ENCODE measurements at places on chromosomes 7 and 10. TPM values are rescaled to one million over a fixed set of nuclear protein-coding genes. Genes with fewer than 3 reads are reported as not detected.

- no peak for DNase-seq
Measured at GRCh38 chr7:39539816-39540215, 26.4 kb upstream of the YAE1 start.

- peak; percentile 20 for DNase-seq
Measured at GRCh38 chr7:87877366-87878040, 1.2 kb downstream of the DBF4 start.

DNA sequence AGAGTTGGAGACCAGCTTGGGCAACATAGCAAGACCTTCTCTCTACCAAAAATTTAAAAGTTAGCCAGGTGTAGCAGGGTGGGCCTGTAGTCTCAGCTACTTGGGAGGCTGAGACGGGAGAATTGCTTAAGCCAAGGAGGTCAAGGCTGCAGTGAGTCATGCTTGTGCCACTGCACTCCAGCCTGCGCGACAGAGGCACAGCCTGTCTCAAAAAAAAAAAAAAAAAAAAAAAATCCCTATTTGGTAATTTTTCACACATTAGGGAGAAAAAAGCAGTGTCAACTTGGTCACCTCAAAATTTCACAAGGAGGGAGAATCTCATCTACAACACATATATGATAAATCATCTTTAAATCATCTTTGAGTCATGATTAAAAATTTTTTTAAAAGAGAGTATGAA is 6.4 kb upstream of the ZNF398 start:
- DNase-seq, result no peak

DNA sequence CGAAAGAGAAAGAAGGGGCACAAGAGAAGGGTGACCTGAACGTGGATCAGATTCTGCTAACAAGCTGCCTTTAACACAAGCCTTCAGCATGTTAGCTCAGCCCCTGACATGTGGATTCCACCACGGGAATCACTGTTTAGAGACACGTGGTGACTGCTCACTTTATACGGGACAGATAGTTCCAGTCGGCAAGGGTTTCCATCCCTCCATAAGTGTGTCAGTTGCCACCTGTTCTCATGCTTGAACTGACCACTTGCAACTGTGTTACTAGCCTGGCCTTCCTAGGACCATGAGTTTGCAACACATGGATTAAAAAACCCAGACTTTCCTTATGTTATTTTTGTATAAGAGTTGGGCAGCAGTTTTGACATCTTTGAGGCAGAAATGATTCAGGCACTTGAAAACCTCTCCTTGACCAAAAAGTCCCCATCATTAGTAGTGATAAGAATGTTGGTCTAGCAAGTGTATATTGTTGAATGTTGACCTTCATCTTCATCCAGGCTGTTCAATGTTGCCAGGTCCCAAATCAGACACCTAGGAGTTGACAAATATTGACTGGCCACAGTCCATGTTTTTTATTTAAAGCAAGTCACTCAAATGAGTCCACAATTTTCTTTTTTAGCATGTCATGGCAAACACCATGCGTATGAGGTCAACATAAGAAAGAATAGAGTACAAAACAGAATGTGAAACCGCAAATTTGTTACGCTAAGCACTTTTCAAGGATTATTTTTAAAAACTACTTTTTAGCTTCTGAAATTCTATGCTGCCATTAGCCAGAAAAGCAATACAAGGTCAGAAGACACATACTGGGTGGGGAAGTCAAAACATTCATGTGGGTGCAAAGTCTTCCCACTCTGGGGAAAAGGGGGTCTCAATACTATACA is 101.6 kb downstream of the ABLIM1 start:
- DNase-seq, result no peak

- peak; percentile 50 for DNase-seq
Measured at GRCh38 chr10:121734589-121735045, 136.4 kb upstream of the FGFR2 start.

- DNase-seq, result no peak
Measured at GRCh38 chr7:45028138-45028919, 28.3 kb downstream of the CCM2 start.

DNA sequence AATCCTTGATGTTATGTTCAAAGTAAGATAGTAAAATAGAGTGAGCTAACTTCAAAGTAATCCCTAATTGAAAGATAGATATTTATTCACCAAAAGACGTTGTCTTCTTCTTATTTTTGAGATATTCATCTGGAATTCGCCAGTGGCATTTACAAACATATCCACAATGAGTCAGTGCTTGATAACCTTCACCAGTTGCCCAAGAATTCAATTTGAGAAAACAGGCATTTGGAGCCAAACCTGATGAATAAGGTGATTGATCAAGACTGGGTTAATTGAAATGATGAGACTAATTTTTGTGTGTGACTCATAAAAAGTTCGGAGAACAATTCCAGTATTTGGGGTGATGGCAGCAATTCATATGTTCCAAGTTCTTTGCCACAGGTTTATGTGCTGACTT is 344.0 kb downstream of the ARL4A start:
- DNase-seq, result no peak

GRCh38 chr7:151091431-151091830 is 5.2 kb downstream of the AGAP3 start:
- DNase-seq, result no peak

DNA sequence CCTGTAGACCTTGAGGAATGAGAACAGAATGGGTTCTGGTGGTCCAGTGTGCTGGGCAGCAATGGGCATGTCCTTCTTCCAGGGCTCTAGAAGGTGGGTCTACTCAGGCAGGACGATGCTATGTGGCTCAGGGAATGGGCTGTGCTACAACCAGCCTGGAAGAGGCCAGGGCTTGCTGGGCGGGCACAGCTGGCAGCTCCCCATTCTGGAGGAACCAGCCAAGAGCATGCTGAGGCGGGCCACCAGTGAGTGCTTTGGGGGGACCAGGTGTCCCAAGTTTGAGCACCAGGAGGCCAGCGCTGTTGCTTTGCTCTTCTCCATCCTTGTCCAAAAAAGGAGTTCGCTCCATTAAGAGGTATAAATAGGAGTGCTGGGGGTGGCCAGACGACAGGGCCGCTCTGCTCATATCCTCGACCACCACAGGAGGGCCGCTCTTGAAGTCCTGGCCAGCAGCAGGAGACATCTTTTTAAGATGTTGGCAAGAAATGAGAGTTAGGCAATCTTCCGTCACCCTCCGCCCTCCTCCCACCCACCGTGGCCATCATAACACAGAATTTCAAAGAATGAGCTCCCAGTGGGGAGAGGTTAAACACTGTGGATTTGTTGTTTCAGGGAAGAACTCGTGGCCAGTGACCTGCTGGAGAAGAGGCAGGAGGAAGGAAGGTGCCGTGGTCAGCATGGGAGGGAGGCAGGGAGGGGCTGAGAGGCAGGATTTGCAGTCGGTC is 141.3 kb downstream of the GRK5 start:
- no peak for DNase-seq

DNA sequence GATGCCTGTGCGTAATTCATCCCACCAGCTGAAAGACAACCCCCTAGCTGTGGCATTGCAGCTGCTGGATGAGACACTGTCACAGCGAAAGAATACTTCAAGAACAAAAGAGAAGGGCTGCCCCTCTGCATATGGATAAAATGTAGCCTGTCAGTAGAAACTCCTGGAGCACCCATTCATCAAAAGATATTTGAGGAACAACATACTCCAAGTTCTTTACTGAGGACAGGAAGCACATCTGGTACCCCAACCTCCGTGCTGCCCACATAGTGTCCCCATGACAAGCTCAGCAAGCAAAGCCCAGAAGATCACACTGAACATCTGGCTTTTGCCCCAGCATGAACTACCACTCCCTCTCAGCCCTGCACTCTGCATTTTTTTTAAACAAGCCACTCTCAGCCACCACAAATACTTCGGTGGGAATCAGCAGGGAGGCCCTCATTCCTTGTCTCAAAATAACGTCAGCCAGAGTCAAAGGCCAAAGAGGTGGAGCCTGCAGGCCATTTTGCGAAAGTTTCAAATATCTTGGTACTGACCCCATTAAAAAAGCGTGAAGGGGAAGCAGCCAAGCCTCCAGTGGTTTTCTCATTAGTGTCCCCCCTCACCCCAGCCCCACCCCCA is 1.7 kb downstream of the CREB3L2 start:
- DNase-seq, result peak; percentile 82

- DNase-seq, result no peak
Measured at GRCh38 chr10:95273393-95274312, 17.1 kb downstream of the PDLIM1 start.

- DNase-seq, result no peak
Measured at GRCh38 chr10:80100861-80101695, 22.6 kb downstream of the TMEM254 start.

DNA sequence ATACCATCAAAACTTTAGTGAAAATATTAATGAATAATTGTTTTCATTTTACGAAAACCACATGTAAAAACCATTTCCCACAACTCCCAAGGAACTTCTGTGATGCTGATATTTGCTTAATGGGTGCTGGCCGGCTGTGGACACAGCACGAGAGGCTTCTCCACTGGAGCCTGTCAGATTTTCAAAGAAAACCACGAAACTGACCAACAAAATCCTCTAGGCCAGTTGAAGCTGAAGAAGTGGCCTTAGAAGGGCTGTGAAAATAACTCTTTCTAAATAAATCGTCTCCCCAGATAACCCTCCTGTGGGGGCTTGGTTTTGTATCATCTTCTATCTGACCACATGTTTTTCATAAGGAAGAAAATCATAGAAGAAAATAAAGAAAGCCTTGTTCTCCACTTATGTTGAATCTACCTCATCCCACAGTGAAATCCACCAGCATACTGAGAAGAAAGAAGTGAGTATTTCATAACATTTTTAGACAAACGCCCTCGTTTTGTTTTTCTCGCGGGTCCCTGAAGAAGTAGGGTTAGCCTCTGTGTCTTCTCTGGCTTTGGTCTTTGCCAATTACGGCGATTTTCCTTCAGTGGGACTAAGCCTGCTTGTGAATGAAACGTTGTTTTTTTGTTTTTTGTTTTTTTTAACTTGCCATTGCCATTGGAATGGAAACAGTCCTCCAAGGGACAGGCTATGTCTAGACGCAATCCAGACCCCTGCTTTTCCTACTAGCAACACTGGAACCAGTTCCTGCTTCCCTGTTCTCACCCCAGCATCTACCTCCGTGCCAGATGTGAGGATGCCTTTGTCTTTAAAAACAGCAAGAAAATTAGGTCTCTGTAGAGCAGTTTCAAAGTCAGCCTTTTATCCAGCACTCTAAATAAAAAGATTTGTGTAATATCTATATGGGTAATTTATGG is 123.9 kb downstream of the ADAM12 start:
- peak; percentile 58 for DNase-seq

GRCh38 chr7:22356010-22356691 is 803 bp downstream of the RAPGEF5 start:
- no peak for DNase-seq

GRCh38 chr7:37452346-37452745 is 3.7 kb upstream of the ELMO1 start:
- no peak for DNase-seq

GRCh38 chr10:110562348-110562747 is 5.1 kb upstream of the SMC3 start:
- DNase-seq, result no peak

DNA sequence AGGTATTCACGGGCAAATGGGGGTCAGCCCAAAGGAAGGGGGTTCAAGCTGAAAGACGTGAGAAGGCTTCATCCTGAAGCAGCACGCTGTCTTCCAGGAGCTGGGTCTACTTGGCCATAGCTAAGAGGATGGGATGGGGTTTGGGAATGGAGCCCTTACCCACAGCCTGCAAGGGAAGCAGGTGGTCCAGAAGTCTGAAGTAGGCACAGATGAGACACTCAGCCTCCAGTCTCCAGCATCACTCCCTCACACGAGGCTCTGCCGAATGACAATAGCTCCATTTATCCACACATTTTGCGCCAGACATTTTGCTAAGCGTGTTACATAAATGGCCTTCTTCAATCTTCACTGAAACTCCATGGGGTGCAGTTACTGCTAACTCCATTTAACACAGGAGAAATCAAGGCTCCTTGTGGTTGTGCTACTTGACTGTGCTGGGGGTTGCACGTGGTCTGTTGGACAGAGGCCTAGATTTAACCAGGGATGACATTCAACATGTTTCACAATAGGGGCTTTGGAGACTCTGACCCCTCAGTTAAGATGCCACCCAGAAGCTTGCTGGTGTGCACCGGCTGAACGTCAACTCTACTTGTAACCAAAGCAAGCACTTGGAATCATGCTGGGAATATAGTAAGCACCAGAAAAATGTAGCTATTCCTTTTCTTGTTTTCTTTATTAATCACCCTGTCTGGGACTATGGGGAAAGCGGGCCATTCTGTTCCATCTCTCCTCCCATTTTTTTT is 85.3 kb downstream of the FAM241B start:
- DNase-seq, result no peak

GRCh38 chr10:19862811-19863515 is 46.7 kb downstream of the PLXDC2 start:
- peak; percentile 83 for DNase-seq

GRCh38 chr7:142851919-142852318 is 3.0 kb upstream of the EPHB6 start:
- DNase-seq, result no peak

DNA sequence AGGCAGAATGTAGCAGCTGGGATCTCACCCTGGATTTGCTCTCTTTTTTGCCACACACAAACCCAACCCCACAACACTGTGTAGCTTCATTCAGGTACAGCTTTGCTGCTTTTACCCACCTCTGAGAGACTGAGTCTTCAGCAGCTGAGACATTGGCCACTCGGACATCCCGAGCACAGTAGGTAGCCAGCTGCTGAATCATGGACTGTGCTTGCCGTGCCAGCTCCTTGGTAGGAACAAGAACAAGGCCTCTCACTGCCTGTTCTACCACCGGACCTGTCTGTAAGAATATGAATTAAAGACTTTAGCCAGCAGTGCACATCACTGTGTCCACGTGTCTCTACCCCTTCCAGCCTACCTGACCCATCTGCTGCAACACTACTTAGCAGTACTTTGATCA is 937 bp downstream of the DDX56 start:
- no peak for DNase-seq

- peak; percentile 89 for DNase-seq
Measured at GRCh38 chr7:26200038-26200443, 505 bp downstream of the HNRNPA2B1 start.

DNA sequence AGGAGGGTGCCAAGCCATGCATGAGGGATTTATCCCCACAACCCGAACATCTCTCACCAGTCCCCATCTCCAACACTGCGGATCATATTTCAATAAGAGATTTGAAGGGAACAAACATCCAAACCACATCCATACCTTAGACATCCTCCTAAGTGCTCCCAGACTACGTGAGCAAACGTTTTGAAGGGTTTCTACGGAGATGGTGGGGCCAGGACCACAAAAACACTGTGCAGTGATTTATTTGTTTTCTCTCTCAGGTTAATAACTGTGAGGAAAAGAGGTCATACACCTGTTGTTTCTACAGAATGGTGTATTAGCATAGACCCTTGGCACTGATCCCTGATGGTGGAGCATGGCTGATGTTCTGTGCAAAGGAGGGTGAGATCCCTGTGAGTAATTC is 277.8 kb downstream of the FRMD4A start:
- no peak for DNase-seq

Gene FGF8
- not detected for total RNA-seq

Gene TEX47
- not detected for total RNA-seq

Gene HTR5A
- not detected for total RNA-seq

Gene UCMA
- not detected for total RNA-seq

Gene PPP1R9A
- total RNA-seq, result 156 TPM

Gene OPN1SW
- not detected for total RNA-seq

Gene TEX36
- not detected for total RNA-seq

Gene OR2A42
- not detected for total RNA-seq
